Choroid plexus epithelial cell (primary cell): ENCODE measurements at places on chromosomes 2 and 18.
A peak's percentile ranks its signal among the peaks of the same experiment; 100 is the strongest.

GRCh38 chr18:29123706-29124530 lies 947.0 kb upstream of the CDH2 start:
- peak; percentile 32 for DNase-seq

DNA sequence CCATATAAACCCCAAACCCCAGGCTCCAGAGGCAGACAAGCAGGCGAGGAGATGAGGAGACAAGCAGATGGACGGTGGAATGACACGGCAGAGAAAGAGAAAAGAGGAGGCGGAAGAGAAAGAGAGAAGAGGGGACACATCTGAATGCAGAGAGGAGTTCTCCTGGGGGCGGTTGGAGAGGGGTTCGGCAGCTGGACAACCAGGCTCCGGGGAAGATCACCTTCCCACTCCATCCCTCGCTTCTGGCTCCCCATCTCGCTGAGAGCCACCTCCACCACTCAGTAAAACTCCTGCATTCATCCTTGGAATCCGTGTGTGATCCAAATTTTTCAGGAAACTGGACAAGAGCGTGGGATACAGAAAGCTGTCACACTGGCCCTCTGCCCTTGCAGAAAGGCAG lies 966.7 kb upstream of the NXPH2 start:
- no peak for DNase-seq

DNA sequence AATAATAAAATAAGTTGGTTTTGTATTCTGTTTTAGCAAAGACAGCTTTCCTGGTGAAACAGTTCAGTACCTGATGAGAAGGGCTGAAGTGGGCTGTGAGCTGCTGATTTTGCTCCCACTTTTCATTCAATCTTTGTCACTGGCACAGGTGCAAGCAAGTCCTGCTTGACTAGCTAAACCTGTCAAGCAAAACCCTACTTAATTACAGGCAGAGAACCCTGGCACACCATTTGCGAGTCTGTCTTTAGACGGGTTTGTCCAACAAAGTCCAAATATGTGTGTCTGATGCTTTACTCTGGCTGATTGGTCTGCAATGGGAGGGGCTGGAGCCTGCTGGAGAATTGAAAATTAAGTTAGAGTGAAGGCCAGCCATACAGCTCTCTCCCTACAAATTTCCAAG lies 267.2 kb downstream of the EPHA4 start:
- no peak for DNase-seq

GRCh38 chr2:128413718-128414341 lies 95.2 kb upstream of the HS6ST1 start:
- no peak for DNase-seq

DNA sequence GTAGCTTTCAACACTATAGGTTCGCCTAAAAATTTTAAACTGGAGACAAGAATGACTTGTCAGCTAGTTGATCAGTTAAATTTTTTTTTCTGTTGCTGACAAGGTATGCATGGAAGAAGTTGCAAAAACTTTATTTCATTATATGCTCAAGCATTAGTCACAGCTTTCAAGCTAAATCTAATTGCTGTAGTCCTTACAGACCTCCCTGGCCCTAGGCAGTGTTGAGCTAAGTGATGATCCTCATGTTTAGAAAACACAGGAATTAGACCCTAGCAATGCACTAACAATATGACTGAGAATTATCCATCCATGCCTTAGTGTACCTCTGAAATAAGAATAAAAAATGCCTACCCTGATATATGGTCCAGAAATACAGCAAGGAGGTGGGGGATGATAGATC lies 253.4 kb downstream of the SP3 start:
- DNase-seq: no peak

- no peak for DNase-seq
Observed at GRCh38 chr2:74648009-74648443, at the start of gene M1AP. TSS of gene M1AP (minus strand) at chr2:74648330. CDS start at chr2:74640275, 8,055 bp downstream.

- no peak for DNase-seq
Observed at GRCh38 chr2:71332435-71332796, 834 bp downstream of the ZNF638 start.

DNA sequence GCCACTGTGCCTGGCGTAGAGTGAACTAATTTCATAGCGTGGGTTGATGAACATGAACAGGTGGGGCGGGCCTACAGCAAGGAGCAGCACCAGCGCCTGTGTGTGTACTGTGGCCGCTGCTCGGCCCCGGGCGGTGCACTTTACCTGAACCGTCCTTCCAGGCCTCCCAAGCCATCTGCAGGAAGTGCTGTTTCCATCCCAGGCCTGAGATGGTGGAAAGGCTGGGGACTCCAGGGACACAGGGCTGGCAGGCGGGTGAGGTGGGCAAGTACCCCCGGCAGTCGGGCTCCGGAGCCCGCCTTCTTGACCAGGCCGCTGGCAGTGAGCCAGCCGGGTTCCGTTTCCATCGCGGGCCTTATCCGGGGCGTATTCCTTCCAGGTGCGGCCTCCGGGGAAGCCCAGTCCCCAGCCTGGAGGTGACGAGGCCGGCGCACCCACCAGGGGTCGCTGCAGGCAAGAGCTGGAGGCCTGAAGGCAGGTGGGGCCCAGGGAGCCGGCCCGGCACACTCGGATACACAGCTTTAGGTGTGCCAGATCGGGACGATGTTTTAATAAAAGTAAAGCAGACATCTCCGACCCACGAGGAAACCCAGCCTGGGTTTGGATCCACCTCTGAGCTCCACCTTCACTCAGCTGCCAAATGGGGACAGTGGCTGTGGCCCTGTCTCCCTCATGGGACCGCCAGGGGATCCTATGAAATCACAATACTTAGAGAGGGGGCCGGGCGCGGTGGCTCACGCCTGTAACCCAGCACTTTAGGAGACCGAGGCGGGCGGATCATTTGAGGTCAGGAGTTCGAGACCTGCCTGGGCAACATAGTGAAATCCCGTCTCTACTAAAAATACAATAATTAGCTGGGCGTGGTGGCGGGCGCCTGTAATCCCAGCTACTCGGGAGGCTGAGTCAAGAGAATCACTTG lies 22.7 kb upstream of the PDIA6 start:
- peak; percentile 53 for DNase-seq

DNA sequence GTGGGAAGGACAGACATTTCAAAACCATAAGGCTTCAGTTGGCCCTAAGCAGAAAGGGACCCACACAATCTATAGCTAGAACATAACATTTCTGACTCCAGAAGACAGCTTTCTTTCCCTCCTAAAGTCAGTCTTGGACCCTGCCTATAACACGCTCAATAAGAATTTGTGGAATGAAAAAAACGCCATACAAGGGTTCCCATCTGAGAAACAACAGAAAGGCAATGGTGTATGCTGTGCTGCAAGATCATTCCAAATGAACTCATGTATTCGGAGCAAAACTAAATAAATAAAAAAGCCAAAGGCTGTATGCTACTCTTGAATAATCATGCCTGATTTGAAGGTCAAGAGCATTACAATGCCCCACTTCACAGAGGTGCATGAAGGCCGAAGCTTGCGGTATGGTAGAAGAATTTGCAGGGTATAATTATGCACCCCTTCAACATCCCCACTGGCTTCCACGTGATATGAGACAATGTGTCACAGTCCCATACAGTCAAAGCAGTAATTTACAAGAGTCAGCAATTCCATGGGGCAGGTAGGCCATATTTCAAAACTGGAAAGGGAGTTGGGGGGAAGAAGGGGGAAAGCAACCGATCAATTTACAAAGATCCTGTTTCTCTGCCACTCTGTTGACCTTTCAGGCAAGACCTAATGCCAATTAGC lies 61.4 kb upstream of the SLC14A2 start:
- DNase-seq: no peak

- no peak for DNase-seq
Observed at GRCh38 chr18:25674183-25674582, 322.2 kb upstream of the ZNF521 start.

DNA sequence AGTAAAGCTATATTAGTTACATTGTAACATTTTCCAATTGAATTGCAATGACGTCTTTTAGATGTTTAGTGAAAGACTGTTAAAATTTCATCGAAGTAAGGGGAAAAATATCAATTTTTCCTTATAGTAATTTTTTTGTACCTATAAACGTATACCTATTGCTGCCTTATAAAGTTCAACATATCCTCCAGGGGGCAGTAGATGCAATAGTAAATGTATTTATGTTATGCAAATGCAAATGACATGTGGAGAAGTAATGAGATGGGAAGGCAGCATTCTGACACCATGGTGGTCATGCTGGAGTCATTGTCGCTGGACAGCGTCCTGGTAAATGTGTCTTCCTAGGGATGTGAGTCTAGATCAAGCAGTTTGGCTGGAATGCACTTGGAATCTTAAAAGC lies 38.7 kb downstream of the MSTN start:
- peak; percentile 69 for DNase-seq

DNA sequence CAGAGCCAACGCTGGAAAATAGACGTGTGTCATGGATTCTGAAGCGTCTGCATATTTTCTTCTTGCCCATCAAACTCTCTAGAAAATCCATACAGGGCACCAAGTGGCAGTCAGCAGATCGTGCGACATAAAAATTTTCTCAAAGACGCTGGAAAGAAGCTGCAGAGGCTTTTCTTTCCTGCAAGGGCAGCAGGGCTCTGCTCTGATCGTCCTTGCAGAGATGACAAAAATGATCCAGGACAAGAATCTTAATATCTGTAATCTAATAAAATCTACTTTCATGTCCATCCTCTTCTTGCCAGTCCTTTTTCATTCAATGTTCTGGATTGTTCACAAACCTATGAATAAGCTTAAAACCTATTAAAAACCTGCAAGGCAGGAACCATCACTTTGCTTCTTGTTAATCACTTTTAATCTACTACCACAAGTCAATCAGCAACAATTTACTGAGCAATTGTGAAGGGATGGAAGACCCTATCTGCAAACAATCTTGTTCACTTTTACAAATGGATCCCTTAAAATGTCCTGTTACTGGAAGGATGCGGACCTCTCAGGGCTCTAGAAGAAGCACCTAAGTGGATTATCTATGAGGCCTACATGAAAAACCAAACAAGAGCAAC lies 93.6 kb downstream of the MREG start:
- no peak for DNase-seq

DNA sequence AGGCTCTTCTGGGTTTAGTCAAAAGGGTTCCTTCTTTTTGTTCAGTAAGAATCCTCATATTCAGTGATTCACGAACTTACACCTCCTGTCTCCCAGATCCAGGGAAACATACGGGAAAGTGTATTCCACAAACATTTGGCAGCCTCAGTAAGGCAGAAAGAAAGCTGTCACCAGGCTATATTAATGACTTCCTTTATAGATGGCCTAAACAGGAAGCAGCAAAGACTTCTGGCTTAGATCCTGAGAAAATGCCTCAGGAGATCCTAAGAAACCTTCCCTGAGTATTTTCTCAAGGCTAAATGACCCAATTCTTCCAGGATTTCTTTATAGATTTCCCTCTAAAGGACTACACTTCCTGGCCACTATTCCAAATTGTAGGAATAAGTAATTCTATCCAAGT lies 1995.5 kb upstream of the CELF4 start:
- no peak for DNase-seq
